Epithelial cell of umbilical artery (primary cell): ENCODE measurements at places on chromosomes 5 and 9. TPM values are rescaled to one million over a fixed set of nuclear protein-coding genes. Genes with fewer than 3 reads are reported as not detected.

The CDH9 gene
- not detected in 2 replicates for total RNA-seq

The SV2C gene
- under 0.01 TPM in 1 of 2 replicates, not detected in the other for total RNA-seq

The IL17B gene
- 0.91 TPM in 1 of 2 replicates, not detected in the other for total RNA-seq

The ADGRD2 gene
- total RNA-seq = not detected in 2 replicates

The GPR151 gene
- not detected in 2 replicates for total RNA-seq

The RHOBTB3 gene
- 67.3 and 72.4 TPM in 2 replicates for total RNA-seq

The PPP2R2B gene
- under 0.01 and 0.15 TPM in 2 replicates for total RNA-seq

The NEUROG1 gene
- total RNA-seq = not detected in 2 replicates

The TRPM3 gene
- total RNA-seq = 0.46 and 1.6 TPM in 2 replicates

The FGF10 gene
- total RNA-seq = not detected in 2 replicates

The KLHL9 gene
- 37.7 and 38.8 TPM in 2 replicates for total RNA-seq

The PPP3R2 gene
- not detected in 2 replicates for total RNA-seq

The CCDC127 gene
- 4.5 and 5.8 TPM in 2 replicates for total RNA-seq

The DND1 gene
- total RNA-seq = 0.15 TPM in 1 of 2 replicates, not detected in the other

The OMD gene
- not detected in 2 replicates for total RNA-seq

The PCDHA2 gene
- total RNA-seq = 0.15 TPM in 1 of 2 replicates, not detected in the other

The TMEM171 gene
- total RNA-seq = 12.3 and 16.9 TPM in 2 replicates

The LCN9 gene
- total RNA-seq = not detected in 2 replicates

The DMRT3 gene
- not detected in 2 replicates for total RNA-seq

The BSPRY gene
- total RNA-seq = not detected in 2 replicates

The PCDHGA10 gene
- total RNA-seq = 2.3 TPM in 2 replicates

The KIF12 gene
- under 0.01 and 0.30 TPM in 2 replicates for total RNA-seq

The TPPP gene
- under 0.01 and 0.15 TPM in 2 replicates for total RNA-seq

The SH2D3C gene
- total RNA-seq = 40.4 and 57.2 TPM in 2 replicates

The UIMC1 gene
- 67.9 and 68.5 TPM in 2 replicates for total RNA-seq

The SIMC1 gene
- total RNA-seq = 3.2 and 3.6 TPM in 2 replicates

The NCS1 gene
- 28.1 and 37.4 TPM in 2 replicates for total RNA-seq

The SFXN1 gene
- total RNA-seq = 153 and 164 TPM in 2 replicates

The SQSTM1 gene
- 238 and 478 TPM in 2 replicates for total RNA-seq

The C5orf34 gene
- total RNA-seq = 2.3 and 6.7 TPM in 2 replicates

The TSLP gene
- total RNA-seq = under 0.01 and 0.61 TPM in 2 replicates

The PCDHA9 gene
- total RNA-seq = under 0.01 and 0.15 TPM in 2 replicates

The PPP6C gene
- total RNA-seq = 12.3 and 14.0 TPM in 2 replicates

The BTNL8 gene
- total RNA-seq = not detected in 2 replicates

The SLC1A1 gene
- 7.0 and 11.4 TPM in 2 replicates for total RNA-seq

The RGMB gene
- 20.5 and 33.3 TPM in 2 replicates for total RNA-seq

The SPINK6 gene
- total RNA-seq = not detected in 2 replicates

The PFN3 gene
- not detected in 2 replicates for total RNA-seq

The RIC1 gene
- 27.3 and 34.3 TPM in 2 replicates for total RNA-seq

The SPATA31C1 gene
- not detected in 2 replicates for total RNA-seq

The PTGR1 gene
- 43.2 and 54.1 TPM in 2 replicates for total RNA-seq

The NUTM2F gene
- not detected in 2 replicates for total RNA-seq

The TAF11L12 gene
- total RNA-seq = not detected in 2 replicates

The FGF18 gene
- not detected in 2 replicates for total RNA-seq

The ROR2 gene
- total RNA-seq = under 0.01 TPM in 2 replicates

The ANAPC2 gene
- total RNA-seq = 22.7 and 24.6 TPM in 2 replicates

The MARCHF3 gene
- total RNA-seq = 37.4 and 54.2 TPM in 2 replicates

The PTPN3 gene
- under 0.01 TPM in 1 of 2 replicates, not detected in the other for total RNA-seq

The UGCG gene
- total RNA-seq = 49.7 and 60.8 TPM in 2 replicates

The SLC2A6 gene
- total RNA-seq = 26.6 and 31.8 TPM in 2 replicates

The ZFP37 gene
- total RNA-seq = 0.97 and 2.0 TPM in 2 replicates

The ACTBL2 gene
- total RNA-seq = under 0.01 TPM in 1 of 2 replicates, not detected in the other

The ST6GALNAC4 gene
- total RNA-seq = 38.3 and 53.8 TPM in 2 replicates

The STPG3 gene
- total RNA-seq = not detected in 2 replicates

The STKLD1 gene
- 0.32 and 0.61 TPM in 2 replicates for total RNA-seq

The IL7R gene
- total RNA-seq = 1.3 and 5.5 TPM in 2 replicates

The OR1J2 gene
- not detected in 2 replicates for total RNA-seq

The IL31RA gene
- 0.15 and 0.97 TPM in 2 replicates for total RNA-seq

The SEMA6A gene
- 0.15 and 0.32 TPM in 2 replicates for total RNA-seq
